ENCODE measurements at places on chromosomes 7 and 10. TPM values are rescaled to one million over a fixed set of nuclear protein-coding genes. Genes with fewer than 3 reads are reported as not detected.

CALHM3 gene
- not detected for total RNA-seq

RARRES2 gene
- not detected for total RNA-seq

HHEX gene
- 0.28 TPM for total RNA-seq

HMX2 gene
- total RNA-seq, result not detected

NEUROD6 gene
- not detected for total RNA-seq

ZC3HAV1L gene
- 19.4 TPM for total RNA-seq

HTR5A gene
- total RNA-seq, result not detected

EFCAB10 gene
- 0.68 TPM for total RNA-seq

MBL2 gene
- not detected for total RNA-seq

SLC13A4 gene
- total RNA-seq, result not detected

ODAD2 gene
- 0.28 TPM for total RNA-seq

BMI1 gene
- total RNA-seq, result 37.6 TPM

RBM20 gene
- under 0.01 TPM for total RNA-seq

FAM237B gene
- total RNA-seq, result not detected

C10orf67 gene
- total RNA-seq, result under 0.01 TPM

ZNF804B gene
- total RNA-seq, result not detected

EPHA1 gene
- 53.9 TPM for total RNA-seq

CRPPA gene
- 0.34 TPM for total RNA-seq

TMEM236 gene
- total RNA-seq, result 0.07 TPM

CRTAC1 gene
- total RNA-seq, result not detected

ASB10 gene
- not detected for total RNA-seq

ZNF37A gene
- 23.9 TPM for total RNA-seq

KNDC1 gene
- 0.07 TPM for total RNA-seq

HSPA12A gene
- total RNA-seq, result 9.1 TPM

TWIST1 gene
- not detected for total RNA-seq

IFIT1B gene
- not detected for total RNA-seq

EXOC6 gene
- total RNA-seq, result 5.8 TPM

MMRN2 gene
- total RNA-seq, result 0.21 TPM

GPR37 gene
- 2.9 TPM for total RNA-seq

All from nasal cavity respiratory epithelium epithelial cell of viscerocranial mucosa (primary cell).